Cerebellar nuclear complex (tissue), 1 donor: ENCODE measurements at places on chromosomes 13 and 19.

DNA sequence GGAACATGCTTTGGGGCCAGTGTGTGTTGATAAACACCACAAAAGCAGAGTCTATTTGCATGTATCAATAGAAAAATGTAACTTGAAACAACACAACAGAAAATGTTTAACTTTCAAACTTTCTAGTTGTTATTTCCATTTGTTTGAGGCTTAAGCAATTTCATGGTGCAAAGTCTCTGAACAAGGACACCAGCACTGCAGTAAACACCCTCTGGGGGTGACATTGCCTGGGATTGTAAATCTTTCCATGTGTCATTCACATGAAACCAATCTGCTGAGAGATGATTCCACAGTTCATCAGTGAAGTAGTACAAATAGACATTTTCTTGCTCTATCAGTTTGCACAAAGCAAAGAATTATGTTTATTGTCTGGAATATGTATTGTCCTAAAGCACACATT, 124.5 kb downstream of the ITGBL1 start:
- no peak for DNase-seq

DNA sequence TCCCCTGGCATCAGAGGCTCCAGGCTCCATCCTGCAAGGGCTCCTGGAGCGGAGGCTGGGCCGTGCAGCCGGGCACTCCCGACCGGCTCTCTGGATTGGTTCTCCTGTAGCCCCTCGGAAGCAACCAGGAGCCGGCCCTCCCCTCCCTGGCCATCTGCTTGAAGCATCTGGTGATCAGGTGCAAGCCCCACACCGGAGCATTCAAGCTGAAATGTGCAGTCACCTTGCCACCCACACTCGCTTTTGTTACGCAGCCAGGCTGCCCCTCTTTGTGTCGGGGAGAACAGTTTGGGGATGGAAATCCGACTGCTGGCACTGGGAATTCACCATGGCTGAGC, 258.8 kb downstream of the ZNF536 start:
- DNase-seq, result peak; percentile 96

- no peak for DNase-seq
These were observed 19.1 kb downstream of the SYDE1 start for GRCh38 chr19:15126131-15126910.

DNA sequence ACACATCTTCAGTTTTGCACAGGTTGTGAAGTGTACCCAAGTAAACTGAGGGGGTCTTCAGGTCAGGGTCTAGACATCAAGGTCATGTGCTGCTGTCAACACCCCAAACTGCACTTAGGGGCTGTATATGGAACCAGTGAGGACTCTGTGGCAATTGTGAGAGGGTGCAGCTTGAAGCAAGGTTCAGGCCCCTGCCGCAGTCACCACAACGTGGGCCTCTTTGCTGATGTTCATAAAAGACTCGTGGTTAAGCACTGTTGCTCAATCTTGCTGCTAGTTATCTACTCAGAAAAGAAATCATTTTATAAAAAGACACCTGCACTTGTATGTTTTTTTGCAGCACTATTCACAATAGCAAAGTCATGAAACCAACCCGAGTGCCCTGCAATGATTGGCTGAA, 907.4 kb downstream of the UQCRFS1 start:
- no peak for DNase-seq

- no peak for DNase-seq
These were observed 14.0 kb upstream of the MYADM start for GRCh38 chr19:53853707-53854106.

- DNase-seq, result no peak
These were observed 158.4 kb upstream of the CSNK1A1L start for GRCh38 chr13:37263871-37264270.

- DNase-seq, result no peak
These were observed 70.4 kb upstream of the FARP1 start for GRCh38 chr13:98072476-98072875.

- DNase-seq, result no peak
These were observed 814 bp downstream of the NBEA start for GRCh38 chr13:34942732-34943435.

GRCh38 chr13:49367640-49368422, 76.0 kb downstream of the CAB39L start:
- DNase-seq, result no peak

- no peak for DNase-seq
These were observed 10.0 kb downstream of the MTIF3 start for GRCh38 chr13:27440408-27440807.

DNA sequence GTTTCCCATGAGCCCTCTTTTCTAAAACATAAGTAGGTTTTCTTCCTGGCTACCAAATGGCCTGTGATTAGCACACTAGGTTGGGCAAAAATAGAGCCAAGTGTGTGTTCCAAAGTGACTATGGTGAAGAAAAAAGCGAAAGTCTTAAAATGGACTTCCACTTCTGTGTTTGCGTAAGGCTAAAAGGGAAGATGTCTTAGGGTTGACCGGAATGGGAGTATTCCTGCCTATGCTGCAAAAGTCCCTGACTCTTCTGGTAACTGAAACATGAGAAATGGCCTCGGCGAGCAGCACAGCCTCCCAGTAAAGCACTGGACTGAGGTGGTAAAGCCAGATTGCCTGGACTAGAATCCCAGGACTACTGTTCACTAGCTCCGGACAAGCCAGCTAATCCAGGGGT, 2.4 kb upstream of the FPR1 start:
- no peak for DNase-seq

- no peak for DNase-seq
These were observed 1.9 kb downstream of the GALP start for GRCh38 chr19:56177564-56178243.

DNA sequence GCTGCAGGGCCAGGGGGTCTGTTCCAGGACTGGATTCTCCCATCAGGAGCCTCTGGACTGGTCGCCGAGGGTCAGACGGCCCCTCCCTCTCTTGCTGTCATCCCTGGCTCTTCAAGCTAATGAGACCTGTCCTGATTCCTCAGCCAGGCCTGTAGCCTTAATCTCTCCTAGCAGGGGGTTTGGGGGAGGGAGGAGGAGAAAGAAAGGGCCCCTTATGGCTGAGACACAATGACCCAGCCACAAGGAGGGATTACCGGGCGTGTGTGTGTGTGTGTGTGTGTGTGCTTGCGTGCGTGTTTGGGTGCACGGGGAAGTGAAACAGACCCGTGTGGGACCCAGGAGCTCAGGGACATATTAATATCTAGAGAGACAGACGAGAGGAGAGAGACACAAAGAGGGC, 1.9 kb upstream of the CRX start:
- DNase-seq, result no peak

- no peak for DNase-seq
These were observed 134.1 kb downstream of the LACC1 start for GRCh38 chr13:44013758-44014291.

- no peak for DNase-seq
These were observed 98.8 kb downstream of the ING1 start for GRCh38 chr13:110812121-110812868.

DNA sequence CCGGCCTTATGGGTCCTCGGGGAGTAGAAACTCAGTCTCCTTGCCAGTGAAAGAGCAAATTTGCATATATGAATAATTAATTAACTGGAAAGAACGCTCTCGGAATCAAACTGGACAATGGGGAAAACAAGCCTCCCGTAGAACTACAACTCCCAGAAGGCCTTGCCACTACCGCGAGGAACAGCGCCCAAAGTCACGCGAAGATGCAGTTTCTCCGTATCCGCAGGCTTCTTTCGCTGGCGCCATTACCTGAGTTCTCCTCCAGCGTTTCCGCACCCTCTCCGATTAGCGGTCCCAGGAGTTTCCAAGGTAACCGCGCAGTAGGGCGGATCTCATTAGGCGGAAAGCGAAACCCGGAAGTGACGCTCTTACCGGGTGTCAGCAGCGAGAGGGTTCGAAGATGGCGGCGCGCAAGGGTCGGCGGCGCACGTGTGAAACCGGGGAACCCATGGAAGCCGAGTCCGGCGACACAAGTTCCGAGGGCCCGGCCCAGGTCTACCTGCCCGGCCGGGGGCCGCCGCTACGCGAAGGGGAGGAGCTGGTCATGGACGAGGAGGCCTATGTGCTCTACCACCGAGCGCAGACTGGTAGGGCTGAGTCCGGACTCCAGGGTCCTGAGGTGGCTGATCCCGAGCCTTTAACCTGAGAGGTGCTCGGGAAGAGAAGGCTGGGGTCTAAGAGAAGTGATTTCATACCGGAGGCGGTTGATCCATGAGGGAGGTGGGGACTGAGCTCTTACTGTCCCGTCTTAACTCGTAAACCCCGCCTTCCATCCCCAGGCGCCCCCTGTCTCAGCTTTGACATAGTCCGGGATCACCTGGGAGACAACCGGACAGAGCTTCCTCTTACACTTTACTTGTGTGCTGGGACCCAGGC, at the start of gene GRWD1:
Gene GRWD1, plus strand, starts transcription at position 378 of the 876 bp plus-strand sequence. Its CDS starts 23 bp downstream, at position 401.
- peak; percentile 86 for DNase-seq

DNA sequence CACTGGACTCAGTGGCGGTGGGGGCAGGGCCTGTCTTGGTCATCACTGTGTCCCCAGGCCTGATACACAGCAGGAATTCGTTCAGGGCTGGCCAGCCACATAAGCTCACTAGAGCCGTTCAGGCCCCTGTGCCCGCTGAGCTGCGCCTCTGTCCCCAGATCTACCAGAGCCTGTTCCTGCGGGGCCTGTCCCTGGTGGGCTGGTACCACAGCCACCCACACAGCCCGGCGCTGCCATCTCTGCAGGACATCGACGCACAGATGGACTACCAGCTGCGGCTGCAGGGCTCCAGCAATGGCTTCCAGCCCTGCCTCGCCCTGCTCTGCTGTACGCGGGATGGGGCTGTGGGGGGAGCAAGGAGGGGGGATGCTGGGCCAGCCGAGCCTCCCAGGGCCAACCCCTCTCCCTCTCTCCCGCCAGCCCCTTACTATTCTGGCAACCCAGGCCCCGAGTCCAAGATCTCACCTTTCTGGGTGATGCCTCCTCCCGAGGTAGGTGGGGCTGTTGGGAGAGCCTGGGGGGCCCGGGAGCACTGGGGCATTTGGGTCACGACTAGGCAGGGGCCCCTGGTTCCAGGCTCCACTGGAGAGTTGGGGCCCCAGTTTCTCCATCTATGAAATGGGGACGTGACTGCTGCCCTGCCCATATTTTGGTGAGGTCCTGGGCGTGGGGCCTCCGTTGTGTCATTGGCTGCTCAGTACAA, 13.9 kb downstream of the MPND start:
- DNase-seq, result no peak

DNA sequence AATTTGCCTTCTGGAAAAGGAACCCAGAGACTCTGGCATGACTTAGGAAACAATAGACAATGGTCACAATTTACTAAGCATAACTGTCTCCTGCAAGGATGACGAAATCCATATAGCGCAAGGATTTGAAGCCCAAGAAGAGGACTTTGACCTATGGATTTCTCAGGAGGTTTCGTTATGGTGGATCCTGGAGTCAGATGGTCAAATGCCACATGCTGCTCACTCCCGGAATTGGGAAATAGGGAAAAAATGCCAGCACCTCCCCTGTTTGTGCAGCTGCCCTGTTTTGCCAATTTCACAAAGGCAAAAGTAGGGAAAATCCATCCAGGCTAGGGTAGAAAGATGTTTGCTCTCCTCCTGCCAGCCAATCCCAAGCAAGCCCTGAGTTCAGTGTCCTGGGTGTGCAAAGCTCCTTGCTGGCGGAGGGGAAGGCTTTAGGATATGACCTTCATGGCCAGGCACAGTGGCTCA, 23.4 kb downstream of the RDH8 start:
- DNase-seq, result no peak

DNA sequence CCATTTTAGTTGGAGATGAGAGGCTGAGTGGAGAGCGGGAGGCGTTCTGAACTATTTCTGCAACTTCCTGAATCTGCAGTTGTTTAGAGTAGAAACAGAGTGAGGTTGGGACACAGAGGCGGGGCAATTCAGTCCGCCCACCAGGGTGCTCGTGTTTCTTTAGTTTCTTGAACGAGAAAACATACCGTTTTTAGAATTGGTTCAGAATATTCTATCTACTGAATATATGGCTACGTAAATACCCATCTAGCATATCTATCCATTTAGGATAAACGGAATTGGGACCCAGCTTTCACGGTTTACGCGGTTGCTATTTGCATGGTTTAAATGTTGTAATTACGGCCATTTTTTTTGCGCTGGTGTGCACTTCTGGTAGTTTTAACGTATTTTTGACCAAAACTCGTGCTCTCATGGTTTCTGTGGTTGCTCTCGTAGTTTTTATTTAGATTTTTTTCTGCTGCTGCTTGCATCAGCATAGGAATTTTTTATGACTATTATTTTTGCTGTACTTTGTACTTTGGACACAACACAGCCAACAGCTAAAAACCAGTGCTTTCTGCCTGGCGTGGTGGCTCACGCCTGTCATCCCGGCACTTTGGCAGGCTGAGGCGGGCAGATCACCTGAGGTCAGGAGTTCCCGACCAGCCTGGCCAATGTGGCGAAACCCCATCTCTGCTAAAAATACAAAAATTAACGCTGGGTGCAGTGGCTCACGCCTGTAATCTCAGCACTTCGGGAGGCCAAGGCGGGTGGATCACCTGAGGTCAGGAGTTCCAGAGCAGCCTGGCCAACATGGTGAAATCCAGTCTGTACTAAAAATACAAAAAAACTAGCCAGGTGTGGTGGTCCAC, 32.7 kb downstream of the TIMM13 start:
- DNase-seq, result no peak

- DNase-seq, result no peak
These were observed 38.9 kb downstream of the SOX1 start for GRCh38 chr13:112105892-112106291.

GRCh38 chr13:112058941-112059340, 8.0 kb upstream of the SOX1 start:
- no peak for DNase-seq

DNA sequence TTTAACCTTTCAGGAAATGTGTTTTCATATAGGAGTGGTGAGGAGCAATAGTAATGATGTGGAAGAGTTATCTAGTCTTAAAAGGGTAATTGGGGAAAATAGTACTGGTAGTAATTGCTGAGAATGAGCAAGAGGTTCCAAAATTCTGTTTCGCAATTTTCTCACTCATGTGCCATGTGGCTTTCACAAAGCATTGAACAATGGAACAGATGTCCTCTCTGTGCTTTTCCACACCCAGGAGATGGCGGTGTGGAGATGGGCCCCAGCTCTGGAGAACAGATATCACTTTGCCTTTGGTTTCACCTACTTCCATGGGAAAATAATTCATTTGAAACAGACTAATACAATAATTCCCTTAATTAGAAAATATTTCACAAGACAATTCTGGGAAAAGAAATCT, 170.0 kb upstream of the SLC10A2 start:
- DNase-seq, result no peak

- no peak for DNase-seq
These were observed 1449.8 kb upstream of the MIR17HG start for GRCh38 chr13:89897681-89898080.

- DNase-seq, result no peak
These were observed 136.4 kb downstream of the PTPRS start for GRCh38 chr19:5204212-5204611.

DNA sequence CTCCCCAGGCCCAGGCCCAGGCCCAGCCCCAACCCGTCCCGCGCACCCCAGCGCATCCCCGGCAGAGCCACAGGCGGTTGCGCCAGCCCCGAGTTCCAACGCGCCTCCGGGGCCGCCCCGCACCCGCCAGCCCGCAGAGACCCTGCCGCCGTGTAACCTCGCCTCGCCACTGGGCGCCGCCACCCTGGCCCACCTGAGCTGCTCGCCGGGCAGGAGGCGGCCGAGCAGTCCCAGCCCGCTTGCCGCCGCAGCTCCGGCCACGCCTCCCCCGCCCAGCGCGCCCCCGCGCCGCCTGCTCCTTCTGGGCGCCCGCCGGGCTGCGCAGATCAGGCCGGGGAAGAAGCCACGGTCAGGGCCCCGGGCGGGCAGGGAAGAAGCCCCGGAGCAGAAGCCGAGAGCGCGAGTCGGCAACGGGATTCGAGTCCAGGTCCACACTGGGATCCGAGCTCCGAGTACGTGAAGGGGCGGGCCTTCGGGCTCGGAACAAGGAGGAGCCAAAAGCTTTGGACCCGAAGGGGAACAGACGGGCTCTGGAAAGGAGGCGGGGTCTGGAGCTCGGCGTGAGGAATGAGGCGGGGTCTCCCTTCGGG, at the start of gene MBOAT7:
Gene MBOAT7, minus strand, starts transcription at position 436 of the 590 bp plus-strand sequence. CDS start 1,072 bp downstream, outside the sequence.
- no peak for DNase-seq

- no peak for DNase-seq
These were observed 982 bp downstream of the ZNF865 start for GRCh38 chr19:55606471-55606787.
